IPS-NIHi11 (cell line): ENCODE measurements at places on chromosomes 6 and 20.
A peak's percentile ranks its signal among the peaks of the same experiment; 100 is the strongest.

- peak; percentile 47 for DNase-seq
These were observed 38.3 kb upstream of the ID1 start for GRCh38 chr20:31566658-31567379.

- peak; percentile 55 for DNase-seq
These were observed 641 bp downstream of the TCF15 start for GRCh38 chr20:609371-609964.

DNA sequence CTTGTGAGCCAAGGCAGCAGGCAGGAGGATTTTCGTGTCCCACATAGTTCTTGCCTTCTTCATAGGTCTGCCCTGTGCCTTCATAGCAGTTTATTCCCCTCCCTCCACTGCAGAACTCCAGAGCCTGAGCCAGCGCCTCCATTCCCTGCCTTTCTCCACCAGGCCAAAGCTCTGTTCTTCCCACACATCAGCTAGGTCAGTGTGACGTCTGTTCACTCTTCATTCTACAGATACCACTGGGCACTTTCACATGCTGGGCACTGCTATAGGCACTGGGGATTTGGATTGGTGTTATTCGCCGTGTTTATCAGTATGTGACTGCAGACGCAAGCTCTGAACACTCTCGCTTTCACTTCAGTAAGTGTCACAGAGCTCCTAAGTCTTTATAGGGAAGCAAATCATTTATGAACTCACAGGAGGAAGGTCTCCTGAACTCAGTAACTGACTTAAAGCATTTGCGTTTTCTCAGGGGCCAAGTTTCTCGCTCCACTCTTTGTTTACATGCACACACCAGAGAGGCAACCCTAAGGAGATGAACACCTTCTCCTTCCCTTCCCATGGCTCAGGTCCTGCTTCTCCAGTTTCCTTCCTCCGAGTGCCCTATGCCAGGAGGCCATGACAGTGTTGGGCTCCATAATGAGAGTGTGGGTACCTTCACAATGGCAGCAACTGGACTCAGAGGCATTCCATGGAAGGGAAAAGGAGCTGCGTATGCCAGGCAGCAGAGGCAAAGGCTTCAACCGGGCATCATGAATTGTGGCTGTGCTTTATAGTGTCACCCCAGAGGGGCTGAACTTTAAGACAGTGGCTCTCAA lies 6.3 kb upstream of the APMAP start:
- DNase-seq = no peak

GRCh38 chr20:8153281-8153908 lies 21.3 kb downstream of the PLCB1 start:
- no peak for DNase-seq
